SHP77 treated with DMSO at 0.1 percent for 48 hours (cell line): ENCODE measurements at places on chromosomes 1 and 21.

GRCh38 chr1:210600421-210601159 is 271.9 kb downstream of the HHAT start:
- no peak for DNase-seq

GRCh38 chr1:9691691-9692090 is 40.2 kb downstream of the PIK3CD start:
- DNase-seq, result no peak

DNA sequence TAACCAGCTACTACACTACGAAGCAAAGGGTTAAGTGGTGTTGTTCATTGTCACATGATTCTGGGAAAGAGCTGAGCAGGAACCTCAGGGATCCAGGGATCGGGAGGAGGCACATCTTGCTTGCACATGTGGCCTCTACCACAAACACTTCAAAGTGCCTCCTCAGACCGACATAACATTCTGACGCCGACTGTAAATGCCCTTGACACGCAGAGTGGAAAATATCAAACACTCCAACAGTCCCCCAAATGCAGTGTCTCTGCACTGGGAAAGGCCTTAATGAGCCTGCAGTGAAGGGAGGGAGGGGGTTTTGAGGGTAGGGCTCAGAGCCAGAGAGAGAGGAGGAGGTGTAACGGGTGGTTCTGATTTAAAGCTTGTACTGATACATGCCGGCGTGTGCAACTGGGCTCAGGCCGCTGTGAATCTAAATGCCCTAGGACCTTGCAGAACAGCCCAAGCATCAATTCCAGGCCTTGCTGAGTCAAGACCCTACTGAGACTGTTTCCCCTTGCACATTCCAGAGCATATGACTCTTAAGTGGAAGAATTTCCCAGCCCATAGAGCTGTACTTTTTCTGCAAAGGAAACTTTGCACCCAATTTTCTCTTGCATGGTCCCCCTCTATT is 163.7 kb downstream of the NTMT2 start:
- no peak for DNase-seq

DNA sequence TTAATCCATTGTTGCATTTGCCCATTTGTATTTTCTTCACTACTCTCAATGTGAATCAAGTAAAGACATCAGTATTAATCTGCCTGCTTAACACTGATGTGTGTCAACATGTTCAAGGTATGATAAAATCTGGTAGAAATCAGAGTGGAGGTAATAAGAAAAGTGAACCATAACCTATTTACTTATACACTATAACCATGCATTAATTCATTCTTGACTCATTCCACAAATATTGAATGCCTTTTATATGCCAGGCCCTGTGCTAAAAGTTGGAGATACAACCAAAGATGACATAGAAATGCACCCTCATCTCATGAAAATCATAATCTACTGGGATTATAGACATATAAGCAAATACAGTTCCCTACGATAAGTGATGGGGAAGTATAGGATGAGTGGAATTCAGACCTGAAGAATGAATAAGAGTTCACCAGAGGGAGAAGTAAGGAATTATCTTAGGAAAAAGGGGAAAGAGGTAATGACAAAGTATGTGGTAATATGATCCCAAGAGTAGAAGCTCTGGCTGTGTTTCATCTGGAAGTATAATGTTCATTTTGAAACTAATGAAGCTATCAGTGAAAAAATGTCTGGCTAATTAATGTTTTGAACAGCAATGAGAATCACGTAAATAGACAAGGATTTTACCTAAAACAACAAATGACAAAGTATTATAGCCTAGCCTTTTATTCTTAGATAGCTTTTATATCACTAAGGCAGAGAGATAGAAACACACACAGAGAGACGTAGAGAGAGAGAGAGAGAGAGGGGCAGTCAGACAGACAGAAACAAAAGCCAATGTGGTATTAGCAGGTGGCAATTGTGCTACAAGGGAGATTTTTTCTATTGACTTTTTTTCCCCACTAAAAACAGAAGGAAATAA is 7.0 kb upstream of the RWDD3 start:
- no peak for DNase-seq

DNA sequence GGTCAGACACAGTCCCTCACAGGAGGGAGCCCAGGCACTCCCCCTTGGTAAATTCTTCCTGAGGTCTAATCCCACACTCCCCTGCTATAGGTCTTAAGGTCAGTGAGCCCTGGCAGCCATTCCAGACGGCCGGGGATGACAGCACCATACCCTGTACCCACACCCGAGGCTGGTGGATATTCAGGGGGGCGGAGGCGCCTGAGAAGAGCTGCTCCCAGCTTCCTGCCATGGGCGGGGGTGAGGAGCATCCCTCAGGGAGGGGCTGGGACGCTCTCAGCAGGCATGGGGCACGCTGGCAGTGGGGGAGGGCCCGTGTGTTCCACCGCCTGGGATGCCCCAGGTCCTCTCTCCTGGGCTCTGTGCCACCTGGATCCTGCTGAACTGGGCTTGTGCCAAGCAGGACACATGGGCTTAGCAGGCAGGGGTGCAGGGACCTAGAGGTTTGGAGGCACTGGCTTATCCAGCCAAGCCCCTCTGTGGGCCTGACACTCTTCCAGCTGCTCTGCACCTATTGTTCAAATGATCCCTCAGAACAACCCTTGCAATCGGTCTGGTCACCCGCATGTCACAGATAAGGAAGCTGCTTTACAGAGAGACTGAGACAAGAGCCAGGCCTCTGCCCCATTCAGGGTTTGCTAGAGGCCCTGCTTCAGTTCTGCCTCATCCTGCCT is 5.7 kb upstream of the ADGRB2 start:
- no peak for DNase-seq

DNA sequence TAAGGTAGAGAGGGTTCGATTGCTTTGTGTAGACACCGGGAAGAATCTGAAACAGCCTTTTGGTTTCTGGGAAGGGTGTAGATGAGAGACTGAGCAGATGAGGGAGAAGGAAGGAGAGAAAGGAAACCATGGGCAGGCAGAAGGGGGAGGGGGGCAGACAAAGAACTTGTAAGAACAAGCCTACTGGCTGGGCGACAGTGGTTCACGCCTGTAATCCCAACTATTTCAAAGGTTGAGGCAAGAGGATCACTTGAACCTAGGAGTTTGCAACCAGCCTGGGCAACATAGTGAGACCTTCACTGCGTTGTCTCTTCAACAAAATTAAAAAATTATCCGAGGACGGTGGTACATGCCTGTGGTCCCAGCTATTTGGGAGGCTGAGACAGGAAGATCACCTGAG is 106.2 kb downstream of the TM2D1 start:
- no peak for DNase-seq

DNA sequence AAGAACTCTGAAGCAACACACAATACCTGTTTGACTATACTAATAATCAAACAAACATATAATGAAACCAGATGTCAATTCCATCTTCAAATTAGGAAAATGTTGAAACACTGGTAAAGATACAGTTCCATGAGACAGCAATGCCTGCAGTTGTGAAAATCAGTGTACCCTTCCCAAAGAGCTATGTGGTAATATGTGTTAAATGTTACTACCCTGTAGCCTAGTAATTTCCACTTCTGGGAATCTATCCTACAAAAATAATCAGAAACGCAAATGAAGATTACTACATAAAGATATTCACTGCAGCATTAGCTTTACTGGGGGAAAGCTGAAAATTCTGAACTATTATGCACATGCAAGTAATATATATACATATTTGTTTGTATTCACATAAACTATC is 16.9 kb downstream of the GLIS1 start:
- DNase-seq, result no peak

GRCh38 chr21:42079008-42079938 is 8.2 kb downstream of the UMODL1 start:
- DNase-seq, result no peak

GRCh38 chr1:67684526-67685066 is 405 bp upstream of the GADD45A start:
- no peak for DNase-seq
